Naive thymus-derived CD4-positive, alpha-beta T cell (primary cell): ENCODE measurements at places on chromosomes 1 and 21.

GRCh38 chr1:184531296-184531695 is 144.5 kb downstream of the C1orf21 start:
- no peaks in the 10 kb centered on the region for H3K4me1 ChIP-seq
- H3K4me3 ChIP-seq, result no peak overlapping the region
- no peak for DNase-seq
- H3K27ac ChIP-seq, result no peak overlapping the region
- no peaks in the 10 kb centered on the region for H3K36me3 ChIP-seq
- H3K27me3 ChIP-seq, result no peaks in the 10 kb centered on the region

DNA sequence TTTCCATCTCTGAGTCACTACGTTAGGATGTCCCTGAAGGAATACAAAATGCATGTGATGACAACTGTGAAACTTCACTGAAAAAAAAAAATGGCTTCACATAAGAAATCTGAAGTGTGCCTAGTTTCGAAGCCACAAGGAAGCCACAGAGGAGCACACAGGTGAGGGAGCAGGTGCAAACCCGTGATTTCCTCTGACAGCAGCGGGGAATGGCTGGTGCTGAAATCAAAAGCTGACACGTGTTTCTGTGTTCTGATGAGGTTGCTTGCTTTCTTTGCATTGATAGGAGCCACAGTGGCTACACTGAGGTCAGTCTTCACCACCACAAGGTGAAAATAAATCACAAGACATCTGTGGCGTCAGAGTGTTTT is 105.7 kb upstream of the TLR5 start:
- no peaks in the 10 kb centered on the region for H3K36me3 ChIP-seq
- H3K27me3 ChIP-seq, result no peaks in the 10 kb centered on the region
- no peak overlapping the region for H3K4me3 ChIP-seq
- H3K4me1 ChIP-seq, result peaks cover 34% of the 10 kb centered on the region
- H3K27ac ChIP-seq, result peak overlapping the region; percentile 58
- peak; percentile 71 for DNase-seq

DNA sequence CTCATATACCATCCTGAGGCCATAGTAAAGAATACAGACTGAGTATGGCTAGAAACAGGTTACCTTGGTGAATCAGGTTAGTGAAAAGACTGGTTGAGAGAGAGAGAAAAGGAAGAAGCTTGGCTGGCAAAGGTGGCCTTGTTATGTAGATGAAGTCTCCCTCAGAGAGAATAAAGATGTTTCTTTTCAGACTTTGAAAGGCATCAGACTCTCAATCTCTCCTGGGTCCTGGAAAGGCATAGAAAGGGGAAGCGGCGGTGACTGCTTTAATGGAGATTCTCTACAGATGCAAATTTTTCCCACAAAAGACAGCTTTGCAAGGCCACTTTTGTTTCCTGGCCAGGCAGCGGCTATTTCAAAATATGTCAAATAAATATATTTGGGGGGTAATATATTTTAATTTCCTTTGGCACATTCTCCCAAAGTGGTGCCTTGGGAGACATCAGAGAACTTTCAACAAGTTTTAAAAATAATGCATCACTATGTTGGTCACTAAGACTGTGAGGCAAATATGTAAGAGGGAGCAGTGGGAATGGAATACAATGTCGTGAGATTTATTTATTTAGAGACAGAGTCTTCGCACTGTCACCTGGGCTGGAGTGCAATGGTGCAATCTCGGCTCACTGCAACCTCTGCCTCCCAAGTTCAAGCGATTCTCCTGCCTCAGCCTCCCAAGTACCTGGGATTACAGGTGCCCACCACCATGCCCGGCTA is 46.1 kb downstream of the NPHS2 start:
- H3K4me3 ChIP-seq, result no peak overlapping the region
- no peak for DNase-seq
- H3K36me3 ChIP-seq, result no peaks in the 10 kb centered on the region
- H3K27me3 ChIP-seq, result no peaks in the 10 kb centered on the region

GRCh38 chr1:8267307-8267706 is 50.6 kb upstream of the SLC45A1 start:
- no peaks in the 10 kb centered on the region for H3K27me3 ChIP-seq
- H3K4me3 ChIP-seq, result no peak overlapping the region
- no peak for DNase-seq
- no peaks in the 10 kb centered on the region for H3K36me3 ChIP-seq
- H3K27ac ChIP-seq, result no peak overlapping the region

DNA sequence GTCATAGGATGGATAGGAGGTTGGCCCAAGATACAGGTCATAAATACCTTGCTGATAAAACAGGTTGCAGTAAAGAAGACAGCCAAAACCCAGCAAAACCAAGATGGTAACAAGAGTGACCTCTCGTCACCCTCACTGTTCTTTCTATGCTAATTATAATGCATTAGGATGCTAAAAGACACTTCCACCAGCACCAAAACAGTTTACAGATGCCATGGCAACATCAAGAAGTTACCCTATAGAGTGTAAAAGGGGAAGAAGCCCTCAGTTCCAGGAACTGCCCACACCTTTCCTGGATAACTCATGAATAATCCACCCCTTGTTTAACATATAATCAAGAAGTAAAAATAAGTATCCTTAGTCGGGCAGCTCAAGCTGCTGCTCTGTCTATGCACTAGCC is 671.9 kb downstream of the PTPRC start:
- no peak for DNase-seq
- H3K27me3 ChIP-seq, result no peaks in the 10 kb centered on the region
- no peak overlapping the region for H3K4me3 ChIP-seq
- no peaks in the 10 kb centered on the region for H3K36me3 ChIP-seq

GRCh38 chr1:89953131-89953626 is 41.7 kb upstream of the ZNF326 start:
- DNase-seq, result no peak
- no peaks in the 10 kb centered on the region for H3K36me3 ChIP-seq
- H3K27ac ChIP-seq, result no peak overlapping the region
- no peak overlapping the region for H3K4me3 ChIP-seq

DNA sequence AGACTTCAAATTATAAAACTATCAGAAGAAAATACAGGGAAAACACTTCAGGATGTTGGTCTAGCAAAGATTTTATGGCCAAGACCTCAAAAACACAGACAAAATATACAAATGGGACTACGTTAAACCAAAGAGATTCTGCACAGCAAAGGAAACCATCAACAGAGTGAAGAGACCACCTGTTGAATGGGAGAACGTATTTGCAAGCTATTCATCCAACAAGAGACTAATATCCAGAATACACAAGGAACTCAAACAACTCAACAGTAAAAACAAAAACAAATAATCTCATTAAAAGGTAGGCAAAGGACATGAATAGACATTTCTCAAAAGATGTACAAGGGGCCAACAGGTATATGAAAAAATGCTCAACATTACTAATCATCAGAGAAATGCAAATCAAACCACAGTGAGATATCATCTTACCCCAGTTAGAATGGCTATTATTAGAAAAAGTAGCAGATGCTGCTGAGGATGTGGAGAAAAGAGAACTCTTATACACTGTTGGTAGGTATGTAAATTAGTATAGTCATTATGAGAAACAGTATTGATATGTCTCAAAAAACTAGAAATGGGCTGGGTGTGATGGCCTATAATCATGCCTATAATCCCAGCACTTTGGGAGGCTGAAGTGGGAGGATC is 112.6 kb downstream of the LRIG2 start:
- no peaks in the 10 kb centered on the region for H3K27me3 ChIP-seq
- no peaks in the 10 kb centered on the region for H3K36me3 ChIP-seq
- DNase-seq, result no peak

DNA sequence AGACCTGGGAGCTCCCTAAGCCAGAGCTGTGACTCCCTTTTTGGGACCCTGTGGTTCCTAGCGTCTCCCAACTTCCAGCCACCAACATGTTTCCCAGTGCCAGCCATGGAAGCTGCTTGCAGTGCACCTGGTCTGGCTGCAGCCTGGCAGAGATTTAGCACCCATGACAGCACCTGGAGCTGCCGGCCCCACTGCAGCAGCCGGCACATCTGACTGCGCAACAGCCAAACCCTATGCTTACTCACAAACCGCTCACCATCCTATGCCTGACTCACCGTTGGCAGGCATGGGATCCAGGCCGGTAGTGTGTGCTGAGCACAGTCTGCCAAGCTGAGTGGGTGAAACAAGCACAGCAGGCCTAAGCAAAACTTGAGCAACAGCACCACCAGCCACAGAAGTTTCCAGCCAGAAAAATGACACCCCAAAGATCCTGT is 435.9 kb upstream of the PRMT6 start:
- H3K4me3 ChIP-seq, result no peak overlapping the region
- H3K36me3 ChIP-seq, result no peaks in the 10 kb centered on the region
- H3K27ac ChIP-seq, result no peak overlapping the region
- H3K27me3 ChIP-seq, result no peaks in the 10 kb centered on the region
- H3K4me1 ChIP-seq, result no peaks in the 10 kb centered on the region

- no peaks in the 10 kb centered on the region for H3K4me1 ChIP-seq
- DNase-seq, result no peak
- no peaks in the 10 kb centered on the region for H3K27me3 ChIP-seq
- H3K36me3 ChIP-seq, result no peaks in the 10 kb centered on the region
- no peak overlapping the region for H3K27ac ChIP-seq
Observed at GRCh38 chr1:241323514-241324195, 33.4 kb downstream of the RGS7 start.

DNA sequence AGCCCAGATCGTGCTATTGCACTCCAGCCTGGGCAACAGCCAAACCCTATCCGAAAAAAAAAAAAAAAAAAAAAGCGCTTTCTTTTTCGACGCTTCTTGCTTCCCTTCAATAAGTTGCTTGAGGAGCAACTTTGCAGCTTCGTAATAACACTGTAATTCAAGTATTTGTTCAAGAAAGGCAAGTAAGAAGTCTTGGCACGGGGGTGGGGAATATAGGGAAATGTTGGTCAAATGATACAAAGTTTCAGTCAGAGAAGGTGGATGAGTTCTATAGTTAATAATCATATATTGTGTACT is 871 bp upstream of the PSMA5 start:
- H3K4me3 ChIP-seq, result peak overlapping the region; percentile 77
- no peaks in the 10 kb centered on the region for H3K27me3 ChIP-seq
- DNase-seq, result peak; percentile 5
- peak overlapping the region; percentile 91 for H3K27ac ChIP-seq
- peaks cover 26% of the 10 kb centered on the region for H3K4me1 ChIP-seq

- H3K4me3 ChIP-seq, result no peak overlapping the region
- no peaks in the 10 kb centered on the region for H3K27me3 ChIP-seq
- DNase-seq, result no peak
- H3K4me1 ChIP-seq, result no peaks in the 10 kb centered on the region
Observed at GRCh38 chr21:34533938-34534337, 21.9 kb upstream of the KCNE1 start.

DNA sequence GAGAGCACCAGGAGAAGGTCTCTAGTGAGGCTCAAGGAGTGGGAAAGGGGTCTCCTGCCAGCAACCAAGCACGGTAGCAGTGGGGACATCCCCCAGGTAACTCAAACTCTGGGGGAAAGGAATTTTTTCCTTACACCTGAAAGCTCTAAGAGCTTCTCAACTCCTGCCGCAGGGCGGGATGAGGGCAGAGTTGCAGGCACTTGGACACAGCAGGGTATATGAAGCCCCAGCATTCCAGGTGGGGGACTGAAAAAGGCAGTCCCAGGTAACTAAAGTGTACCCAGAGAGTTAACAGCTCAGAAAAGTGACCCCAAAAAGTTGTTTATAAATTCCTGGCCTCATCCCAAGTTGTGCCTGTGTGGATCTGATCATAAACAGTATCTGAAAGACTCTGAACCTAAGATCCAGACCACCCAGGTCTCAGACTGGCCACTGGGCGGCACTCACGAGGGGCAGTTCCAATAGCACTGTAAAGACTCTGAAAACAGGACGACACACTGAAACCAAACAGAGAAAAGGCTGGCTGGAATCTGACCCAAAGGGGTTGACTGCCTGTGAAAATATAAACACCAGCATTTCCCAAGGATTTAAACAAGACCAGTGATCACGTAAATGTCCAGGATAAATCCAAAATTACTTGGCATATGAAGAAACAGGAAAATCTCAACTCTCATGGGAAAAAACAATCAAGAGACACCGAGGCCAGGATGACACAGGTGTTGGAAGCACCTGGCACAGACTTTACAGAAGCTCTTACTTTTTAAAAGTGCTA is 47.5 kb downstream of the HSF2BP start:
- no peaks in the 10 kb centered on the region for H3K27me3 ChIP-seq
- H3K27ac ChIP-seq, result no peak overlapping the region
- no peaks in the 10 kb centered on the region for H3K4me1 ChIP-seq
- H3K36me3 ChIP-seq, result no peaks in the 10 kb centered on the region
- H3K4me3 ChIP-seq, result no peak overlapping the region

DNA sequence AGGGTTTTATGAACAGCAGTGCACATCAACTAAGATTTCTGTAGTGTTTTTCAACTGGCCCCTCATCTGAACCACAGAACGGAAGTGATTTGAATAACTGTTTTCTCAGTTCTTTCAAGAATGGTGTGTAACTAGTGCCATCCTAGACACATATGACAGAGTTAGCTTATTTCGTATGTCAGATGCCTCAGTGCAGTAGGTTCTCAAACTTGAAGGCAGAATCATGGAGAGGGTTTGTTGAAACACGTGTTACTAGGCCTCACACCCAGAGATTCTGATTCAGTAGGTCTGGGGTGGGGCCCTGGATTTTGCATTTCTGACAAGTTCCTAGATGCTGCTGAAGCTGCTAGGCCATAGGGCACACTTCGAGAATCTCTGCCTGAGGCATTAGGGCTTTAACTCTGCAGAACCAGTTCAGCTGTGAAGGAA is 49.0 kb downstream of the SCCPDH start:
- H3K27ac ChIP-seq, result no peak overlapping the region
- H3K4me3 ChIP-seq, result no peak overlapping the region
- no peaks in the 10 kb centered on the region for H3K4me1 ChIP-seq
- H3K36me3 ChIP-seq, result no peaks in the 10 kb centered on the region
- DNase-seq, result no peak
- H3K27me3 ChIP-seq, result no peaks in the 10 kb centered on the region

DNA sequence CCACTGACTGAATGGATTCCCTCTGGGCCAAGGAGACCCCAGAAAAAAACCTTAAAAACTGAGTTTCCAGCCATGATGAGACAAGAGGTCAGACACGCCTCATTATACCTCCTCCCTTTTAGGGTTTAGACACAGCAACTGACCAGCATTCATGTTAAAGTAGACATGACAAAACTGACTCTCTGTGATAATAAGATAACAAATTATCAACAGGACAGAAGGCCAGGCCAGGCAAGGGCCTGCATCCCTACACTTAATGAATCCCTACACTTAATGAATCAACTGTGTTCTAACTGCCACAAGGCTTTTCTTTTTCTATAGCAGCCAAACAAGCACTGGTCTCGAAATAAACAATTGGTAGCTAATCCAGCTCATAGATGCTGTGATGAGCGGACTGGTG is 33.3 kb upstream of the FAM89A start:
- no peaks in the 10 kb centered on the region for H3K4me1 ChIP-seq
- no peaks in the 10 kb centered on the region for H3K36me3 ChIP-seq
- no peak for DNase-seq
- H3K4me3 ChIP-seq, result no peak overlapping the region
- H3K27me3 ChIP-seq, result no peaks in the 10 kb centered on the region
- H3K27ac ChIP-seq, result no peak overlapping the region

DNA sequence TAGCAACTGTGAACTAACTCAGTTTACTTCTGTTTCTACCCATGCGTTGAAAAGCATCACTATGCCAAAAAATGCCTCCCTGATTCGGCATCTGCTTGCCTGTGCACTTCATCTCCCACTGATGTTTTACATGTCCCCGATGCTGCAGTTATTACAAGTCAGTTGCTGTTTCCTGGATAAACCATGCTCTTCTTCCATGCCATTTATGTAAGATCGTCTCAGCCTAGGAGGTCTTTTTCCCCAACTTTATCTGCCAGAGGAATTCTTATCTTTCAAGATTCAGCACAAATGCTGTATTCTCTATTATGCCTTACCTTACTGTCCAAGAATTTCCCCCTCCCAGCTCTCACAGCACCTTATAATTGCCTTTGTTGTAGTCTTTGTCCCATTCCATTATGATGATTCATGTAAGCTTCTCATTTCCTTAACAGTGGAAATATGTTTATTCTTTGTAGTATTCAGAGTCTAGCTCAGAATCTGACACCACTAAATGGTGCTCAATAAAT is 30.0 kb downstream of the PRKACB start:
- H3K4me3 ChIP-seq, result no peak overlapping the region
- no peaks in the 10 kb centered on the region for H3K27me3 ChIP-seq
- H3K4me1 ChIP-seq, result peaks cover 27% of the 10 kb centered on the region
- no peaks in the 10 kb centered on the region for H3K36me3 ChIP-seq
